ENCODE measurements at places on chromosomes 2 and 18.

DNA sequence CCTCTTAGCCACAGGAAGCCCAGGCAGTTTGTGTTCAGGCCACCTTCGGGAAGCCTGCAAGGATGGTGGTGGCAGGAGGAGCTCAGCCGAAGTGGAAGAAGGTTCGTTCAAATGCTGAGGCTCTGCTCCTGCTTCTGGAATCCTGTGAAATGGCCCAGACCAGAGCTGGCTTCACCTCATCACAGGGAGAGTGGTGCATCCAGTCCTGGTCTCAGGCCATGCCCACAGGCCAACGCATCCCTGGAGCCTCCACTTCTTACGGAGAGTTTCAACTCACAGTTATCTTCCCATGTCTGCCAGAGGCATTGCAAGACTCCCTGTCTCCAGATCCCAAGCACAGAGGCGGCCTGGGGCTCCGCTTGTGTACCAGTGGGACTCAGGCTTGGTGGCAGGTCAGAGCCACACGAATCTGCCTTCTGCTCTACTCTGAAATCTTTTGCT is 82.3 kb downstream of the NDUFA10 start:
- DNase-seq, result no peak

DNA sequence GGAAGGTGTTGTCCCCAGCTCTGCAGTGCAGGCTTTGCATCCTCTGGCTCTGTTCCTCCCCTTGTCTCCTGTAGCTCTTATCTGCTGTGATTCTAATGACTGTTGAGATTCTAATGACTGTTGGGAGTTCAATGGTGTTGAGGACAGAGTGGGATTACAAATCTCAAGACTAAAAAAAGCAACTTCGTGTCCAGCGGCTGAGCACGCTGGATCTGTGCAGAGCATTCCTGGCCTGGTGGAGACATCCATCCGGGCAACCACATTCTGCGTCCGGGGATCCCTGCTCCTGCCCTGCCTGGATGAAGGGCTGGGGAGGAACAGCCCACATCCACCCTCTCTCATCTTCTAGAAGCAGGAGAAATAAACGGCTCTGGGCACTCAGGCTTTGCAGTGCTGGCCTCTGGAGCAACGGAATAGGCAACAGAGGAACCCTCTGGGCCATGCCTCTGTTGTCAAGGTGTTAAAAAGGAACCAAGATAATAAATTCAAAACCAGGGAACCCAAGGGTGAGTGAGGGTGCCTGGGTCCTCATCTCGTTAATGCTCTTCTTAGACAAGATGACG is 106.7 kb upstream of the ASB18 start:
- no peak for DNase-seq

GRCh38 chr2:201116959-201117734 is 1.2 kb downstream of the CFLAR start:
- peak; percentile 88 for DNase-seq

DNA sequence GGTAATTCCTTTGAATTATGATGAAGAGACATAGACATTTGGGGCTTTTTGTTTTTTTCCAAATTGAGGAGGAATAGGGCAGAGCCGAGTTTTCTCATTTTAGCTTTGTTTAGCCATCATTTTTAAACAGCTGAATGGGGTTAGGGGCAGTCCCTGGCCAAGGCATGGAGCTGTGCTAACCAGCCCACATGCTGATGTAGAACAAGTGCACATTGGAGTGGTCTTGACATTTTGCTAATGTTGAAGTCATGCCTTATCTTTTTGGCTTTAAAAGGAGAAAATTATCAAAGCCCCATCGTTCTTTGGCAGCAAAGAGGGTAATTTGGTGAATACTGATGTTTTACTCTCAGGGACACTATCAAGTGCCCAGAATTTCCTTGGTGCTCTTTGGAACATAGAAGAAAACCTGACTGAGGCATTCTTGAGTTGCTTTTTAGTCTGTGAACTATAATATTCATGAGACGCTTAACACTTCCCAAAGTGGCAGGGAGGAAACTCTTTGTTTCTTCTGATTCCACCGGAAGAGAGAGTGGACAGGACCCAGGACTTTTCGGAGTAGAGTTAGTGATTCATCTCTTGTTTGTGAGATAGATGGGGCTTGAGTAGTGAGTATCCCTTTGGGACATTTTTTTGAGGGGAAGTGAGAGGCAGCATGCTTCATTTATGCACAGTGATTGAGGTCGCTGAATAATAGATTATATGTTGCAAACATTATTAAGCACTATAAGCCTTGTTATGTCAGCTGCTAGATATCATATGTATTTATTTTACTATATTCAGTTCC is 45.0 kb downstream of the MTA3 start:
- DNase-seq, result no peak

DNA sequence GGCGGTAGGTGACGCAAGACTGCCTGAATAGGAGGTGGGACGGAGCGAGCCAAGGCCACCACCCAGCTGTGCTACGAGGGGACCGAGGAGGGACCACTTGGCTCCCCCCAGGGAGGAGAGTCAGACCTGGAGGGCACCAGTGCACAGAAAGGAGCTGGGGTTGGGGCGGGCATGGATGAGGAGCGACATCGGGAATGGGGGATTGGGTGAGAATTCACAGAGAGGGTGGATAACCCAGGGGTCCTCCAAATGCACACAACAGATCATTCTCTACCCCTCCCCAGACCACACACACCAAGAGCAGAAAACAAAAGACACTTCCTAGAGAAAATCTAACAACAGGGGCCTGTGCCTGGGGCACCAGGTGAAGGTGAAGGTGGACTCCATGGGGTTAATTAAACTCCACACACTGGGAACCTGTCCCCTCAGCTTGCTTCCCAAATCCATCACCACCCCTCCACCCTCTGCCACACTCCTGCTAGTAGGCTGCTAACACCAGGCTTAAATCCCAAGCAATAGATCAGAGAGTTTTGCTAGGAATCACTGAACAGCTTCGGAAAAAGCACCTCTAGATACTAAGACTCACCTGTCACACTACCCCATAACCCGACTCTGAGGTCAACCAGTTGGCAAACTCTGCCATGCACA is 274.6 kb downstream of the EIPR1 start:
- DNase-seq, result no peak

GRCh38 chr2:45908316-45909170 is 257.1 kb downstream of the PRKCE start:
- no peak for DNase-seq

GRCh38 chr2:109513749-109514588 is 99.8 kb downstream of the SEPTIN10 start:
- peak; percentile 84 for DNase-seq

GRCh38 chr2:69380072-69380917 is 6.7 kb downstream of the GFPT1 start:
- no peak for DNase-seq

DNA sequence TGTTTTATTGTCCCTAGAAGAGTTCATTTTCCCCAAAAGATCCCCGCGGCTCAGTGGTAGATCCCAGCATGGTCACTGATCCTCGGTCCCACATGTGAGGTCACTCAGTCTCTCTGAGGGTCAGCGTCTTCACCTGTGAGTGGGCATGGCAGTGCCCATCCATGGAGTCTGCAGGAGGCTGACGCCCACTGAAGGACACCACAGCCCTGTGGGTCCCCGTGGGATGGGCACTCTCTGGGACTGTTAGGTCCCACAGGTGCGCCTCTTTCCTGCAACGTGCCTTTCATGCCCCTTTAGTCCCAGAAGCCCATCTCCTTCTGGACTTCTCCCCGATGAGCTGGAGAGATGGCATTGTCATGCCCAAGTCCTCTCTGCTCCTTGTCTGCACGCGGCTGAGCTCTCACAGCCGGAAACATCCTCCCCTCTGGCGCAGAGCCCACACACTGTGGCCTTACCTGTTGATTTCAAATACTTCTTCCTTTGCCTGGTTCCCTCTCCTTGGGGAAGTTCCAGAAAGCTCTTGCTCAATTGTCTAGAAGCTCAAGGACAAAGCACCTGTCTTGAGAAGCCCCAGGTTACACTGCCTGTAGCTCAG is 75.9 kb downstream of the PTGR3 start:
- no peak for DNase-seq

- DNase-seq, result peak; percentile 52
Measured at GRCh38 chr2:18378020-18378653, 182.3 kb downstream of the RDH14 start.

DNA sequence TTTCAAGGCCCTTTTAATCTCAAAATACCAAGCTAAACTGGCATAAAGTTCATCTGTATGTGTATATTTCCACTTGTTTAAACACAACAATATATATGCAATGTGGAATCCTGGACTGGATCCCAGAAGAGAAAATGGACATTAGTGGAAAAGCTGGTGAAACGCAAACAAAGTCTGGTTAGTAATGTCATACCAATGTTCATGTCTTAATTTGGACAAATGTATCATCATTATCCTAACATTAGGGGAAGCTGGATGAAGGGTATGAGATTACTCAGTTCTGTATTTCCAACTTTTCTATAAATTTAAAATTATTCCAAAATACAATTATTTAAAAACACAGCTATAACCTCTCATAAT is 3.8 kb downstream of the SP3 start:
- no peak for DNase-seq

- no peak for DNase-seq
Measured at GRCh38 chr2:14951569-14952285, 319.2 kb downstream of the LRATD1 start.

GRCh38 chr2:128384956-128385355 is 66.3 kb upstream of the HS6ST1 start:
- DNase-seq, result no peak

- no peak for DNase-seq
Measured at GRCh38 chr2:64251497-64252250, 107.5 kb upstream of the PELI1 start.

- DNase-seq, result no peak
Measured at GRCh38 chr2:226691255-226691654, 108.4 kb downstream of the IRS1 start.

GRCh38 chr2:236047886-236048540 is 120.2 kb downstream of the GBX2 start:
- no peak for DNase-seq

GRCh38 chr2:100606726-100607343 is 44.0 kb downstream of the PDCL3 start:
- DNase-seq, result peak; percentile 56

DNA sequence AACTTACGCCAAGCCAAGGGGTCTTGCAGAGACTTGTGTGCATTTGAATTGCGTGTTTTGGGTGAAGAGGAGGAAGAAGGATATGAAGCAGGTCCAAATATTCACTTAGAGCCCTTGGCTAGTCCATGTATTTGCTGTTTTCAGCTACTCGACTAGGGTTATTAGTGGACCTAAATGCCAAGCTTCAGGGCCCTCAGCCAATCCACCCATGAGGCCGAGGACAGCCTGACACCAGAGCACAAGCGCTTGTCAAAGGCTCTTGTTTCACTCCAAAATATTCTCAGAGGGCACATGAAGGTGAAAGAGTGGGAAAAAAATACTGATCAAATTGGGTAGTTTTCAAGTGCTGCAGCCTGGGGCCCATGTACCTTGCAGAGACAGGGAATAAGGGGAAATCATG is 174.8 kb upstream of the ACAA2 start:
- no peak for DNase-seq

GRCh38 chr2:219306047-219306446 is 3.2 kb downstream of the PTPRN start:
- DNase-seq, result no peak

DNA sequence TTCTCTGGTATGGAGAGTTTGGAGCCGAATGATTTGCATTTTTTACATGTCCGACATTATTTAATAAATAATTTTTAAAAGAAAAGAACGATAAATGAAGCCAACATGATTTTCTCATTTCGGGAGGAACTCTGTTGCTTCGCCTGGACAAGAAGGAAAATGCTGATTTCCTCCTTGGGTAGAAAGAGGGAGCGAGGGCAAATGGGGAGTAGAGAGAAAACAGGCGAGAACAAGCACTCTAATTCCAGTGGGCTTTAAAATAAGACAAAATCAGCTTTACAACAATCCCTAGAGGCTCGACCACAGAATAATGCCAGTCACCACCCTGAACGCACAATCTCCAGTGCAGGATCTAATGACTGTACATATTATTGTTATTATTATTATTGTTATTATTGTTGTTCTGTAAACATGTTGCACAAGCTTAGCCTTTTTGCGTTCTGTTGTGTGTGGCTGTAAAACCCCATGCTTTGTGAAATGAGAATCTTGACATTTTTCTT is 3.7 kb downstream of the DLX1 start:
- DNase-seq, result no peak

DNA sequence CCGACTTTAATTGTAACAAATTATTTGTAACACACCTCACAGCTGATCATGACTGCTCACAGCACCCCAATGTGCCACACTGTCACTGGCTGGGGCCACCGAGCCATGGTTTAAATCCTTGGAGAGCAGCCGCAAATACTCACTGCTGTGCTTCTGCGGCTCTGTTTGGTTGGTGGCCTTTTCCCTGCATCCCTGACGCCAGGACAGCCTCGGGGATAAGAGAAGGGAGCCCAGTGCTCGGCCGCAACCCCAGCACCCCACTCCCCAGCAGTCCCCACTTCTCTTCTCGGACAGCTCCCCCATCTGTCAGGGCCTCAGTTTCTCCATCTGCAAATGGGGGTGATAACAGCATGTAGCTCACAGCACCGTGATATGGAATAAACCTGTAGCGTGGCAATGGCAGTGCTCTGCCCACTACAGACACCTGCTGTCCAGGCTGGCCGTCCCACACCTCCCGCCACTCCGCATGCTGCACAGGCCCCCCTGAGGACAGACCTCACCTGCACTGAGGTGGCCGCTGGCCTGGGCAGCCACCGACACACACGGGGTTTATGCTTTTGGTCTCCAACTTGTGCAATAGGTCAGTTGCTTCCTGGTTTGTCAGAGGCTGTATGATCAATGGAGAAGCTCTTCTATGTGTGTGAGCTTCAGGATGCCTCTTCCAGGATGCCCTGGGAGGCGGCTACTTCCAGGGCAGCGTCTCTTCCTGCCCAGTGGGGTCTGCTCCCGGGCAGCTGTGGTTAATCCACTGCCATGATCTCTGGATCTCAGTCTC is 87.1 kb downstream of the NDUFA10 start:
- no peak for DNase-seq

GRCh38 chr2:102072741-102073140 is 69.8 kb upstream of the IL1R1 start:
- peak; percentile 72 for DNase-seq

DNA sequence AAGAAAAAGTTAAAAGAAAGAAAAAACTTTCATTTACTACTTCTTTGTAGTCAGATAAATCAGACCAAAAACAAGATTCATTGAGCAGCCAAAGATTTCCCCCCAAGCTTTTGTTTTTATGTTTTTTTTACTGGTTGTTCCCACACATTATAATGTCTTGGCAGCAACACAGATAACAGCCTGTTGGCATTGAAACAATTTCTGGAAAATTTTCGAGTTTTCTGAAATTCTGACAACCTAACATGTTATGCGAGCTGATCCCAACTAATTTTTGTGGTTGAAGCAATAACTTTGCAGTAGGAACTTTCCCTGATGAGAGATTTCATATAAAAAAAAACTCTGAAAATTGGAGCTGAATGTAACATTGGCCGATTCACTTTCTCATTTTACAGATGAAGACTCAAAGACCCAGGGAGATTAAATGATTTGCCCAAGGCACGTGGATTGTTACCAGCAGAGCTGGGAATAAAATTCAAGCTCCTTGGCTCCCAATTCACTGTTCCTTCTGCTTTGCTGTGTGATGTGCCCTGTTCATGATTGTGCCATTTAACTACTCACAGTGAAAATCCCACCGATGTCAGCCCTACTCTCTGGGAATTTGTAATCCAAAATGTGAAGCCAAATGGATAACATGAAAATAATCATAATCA is 167.5 kb downstream of the GRB14 start:
- DNase-seq, result no peak

GRCh38 chr2:25230948-25231311 is 62.5 kb upstream of the POMC start:
- no peak for DNase-seq
